Endothelial cell (in vitro differentiated cells): ENCODE measurements at places on chromosomes 3 and 15.
A peak's percentile ranks its signal among the peaks of the same experiment; 100 is the strongest.

- no peak for DNase-seq
Measured at GRCh38 chr3:39398700-39399099, 7.8 kb upstream of the RPSA start.

DNA sequence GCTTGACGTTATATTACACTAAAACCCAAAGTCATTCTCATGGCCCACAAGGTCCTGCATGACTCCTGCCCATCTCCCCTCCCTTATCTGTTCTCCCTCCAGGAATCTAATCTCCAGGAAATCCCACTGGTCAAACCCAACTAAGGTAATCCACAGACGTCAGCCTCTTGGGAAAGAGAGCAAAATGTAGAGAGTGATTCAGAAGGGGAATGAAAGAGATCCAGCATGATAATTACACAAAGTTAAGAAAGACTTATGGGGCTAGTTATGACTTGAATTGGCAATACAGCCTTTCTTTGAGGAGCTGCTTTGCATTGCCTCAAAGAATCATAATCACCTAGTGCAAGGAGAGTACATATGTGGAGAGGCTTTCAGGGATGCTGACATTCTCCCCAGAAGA, 137.8 kb upstream of the MYRIP start:
- DNase-seq = no peak

DNA sequence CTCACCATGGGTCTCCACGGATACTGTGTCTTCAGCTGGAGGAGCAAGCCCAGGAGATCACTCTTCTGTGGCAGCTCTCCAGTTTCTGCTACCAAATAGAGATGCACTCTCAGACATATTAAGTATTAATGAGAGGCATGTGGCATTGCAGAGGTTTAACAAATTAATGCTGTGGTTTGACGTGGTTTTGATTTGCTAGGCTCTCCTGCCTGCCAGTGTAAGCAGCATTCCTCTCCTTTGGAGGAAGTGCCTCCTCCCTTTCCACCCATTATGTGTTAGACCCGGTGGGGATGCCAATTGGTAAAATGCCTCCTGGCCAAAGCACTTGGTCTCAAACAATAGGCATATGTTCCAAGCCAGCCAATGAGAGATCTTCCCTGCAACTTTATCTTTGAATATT, 124.8 kb downstream of the MYLK start:
- no peak for DNase-seq

DNA sequence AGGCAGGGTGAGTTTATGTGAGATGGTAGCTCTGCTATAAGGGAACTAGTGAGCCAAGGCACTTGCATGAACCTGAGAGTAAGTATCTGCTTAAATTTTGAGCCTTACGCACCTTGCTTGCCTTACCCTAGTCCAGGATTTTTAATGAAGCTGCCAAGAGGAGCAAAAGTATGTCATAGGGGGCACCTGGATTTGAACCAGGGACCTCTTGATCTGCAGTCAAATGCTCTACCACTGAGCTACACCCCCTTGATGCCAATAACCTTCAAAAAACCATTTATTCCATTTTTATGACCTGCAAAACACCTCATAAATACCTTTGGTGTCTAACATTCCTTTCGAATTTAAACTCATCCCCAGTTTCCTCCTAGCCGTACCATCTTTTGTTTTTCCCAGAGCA, 88.3 kb upstream of the ACP3 start:
- no peak for DNase-seq

- DNase-seq = no peak
Measured at GRCh38 chr3:45398178-45398577, 9.8 kb downstream of the LARS2 start.

DNA sequence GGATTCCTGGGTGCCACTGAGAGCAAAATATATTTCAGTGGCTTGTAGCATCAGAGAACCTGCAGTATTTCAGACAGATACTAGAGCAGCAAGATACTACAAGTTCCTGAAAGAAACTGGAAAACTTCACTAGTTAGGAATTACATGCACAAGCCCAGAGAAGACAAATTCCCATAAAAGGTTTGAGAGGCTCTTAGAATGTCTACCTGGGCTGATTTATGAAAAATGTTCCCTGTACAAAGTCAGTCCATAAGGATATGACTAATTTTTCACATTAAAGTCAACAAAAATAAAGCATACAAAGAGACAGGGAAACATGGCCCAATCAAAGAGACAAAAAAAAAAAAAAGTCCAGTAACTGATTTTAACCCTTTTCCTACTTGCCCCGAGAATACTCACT, 302.6 kb downstream of the POLQ start:
- no peak for DNase-seq

- no peak for DNase-seq
Measured at GRCh38 chr3:134377896-134378295, 3.6 kb upstream of the AMOTL2 start.

- DNase-seq = no peak
Measured at GRCh38 chr3:40312661-40313226, 3.2 kb downstream of the EIF1B start.

DNA sequence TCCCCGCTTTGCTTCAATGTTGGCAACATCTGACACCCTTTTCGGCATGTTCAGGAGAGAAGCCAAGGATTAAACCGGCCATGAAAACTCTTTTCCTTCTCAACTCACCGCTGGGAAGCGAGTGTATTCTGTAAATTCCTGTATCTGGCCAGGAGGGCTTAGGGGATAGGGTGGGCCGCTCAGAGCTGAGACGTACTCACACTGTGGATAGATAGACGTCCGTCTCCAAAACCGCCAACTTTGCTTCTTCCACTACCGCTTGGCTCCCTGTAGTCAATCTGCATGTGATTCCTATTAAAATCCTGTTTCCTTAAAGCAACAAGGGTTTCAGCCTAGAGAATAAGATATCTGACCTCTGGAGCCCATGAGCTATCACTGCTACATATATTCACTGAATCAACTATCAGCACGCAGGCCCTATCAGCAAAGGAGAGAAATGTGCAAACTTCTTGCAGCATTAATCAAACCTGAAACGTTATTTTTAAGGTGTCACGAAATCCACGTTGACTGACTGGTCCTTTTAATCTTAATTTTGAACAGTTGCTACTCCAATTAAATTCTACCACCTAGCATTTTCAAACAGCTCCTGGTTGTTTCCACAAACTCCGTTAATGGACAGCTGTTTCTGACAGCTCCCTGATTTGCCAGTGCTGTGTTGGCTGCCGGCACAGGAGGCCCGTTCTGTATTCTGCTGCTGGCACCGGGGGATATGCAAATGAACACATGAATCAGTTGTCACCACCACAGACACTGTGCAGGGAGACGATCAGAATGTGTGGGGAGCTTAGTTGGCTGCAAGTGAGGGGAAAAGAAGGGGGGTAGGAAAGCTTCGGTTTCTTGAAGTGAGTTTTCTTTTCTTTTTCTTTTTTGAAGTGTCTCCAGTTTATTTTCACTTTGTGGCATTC, 438.9 kb upstream of the ARRDC4 start:
- no peak for DNase-seq

GRCh38 chr3:14532691-14533456, 7.3 kb downstream of the GRIP2 start:
- peak; percentile 47 for DNase-seq

- peak; percentile 36 for DNase-seq
Measured at GRCh38 chr3:158790901-158791589, 10.8 kb upstream of the MFSD1 start.

GRCh38 chr3:103919327-103919726, 1447.4 kb upstream of the ALCAM start:
- DNase-seq = no peak
